ENCODE measurements at places on chromosomes 6 and 20.

- no peak for DNase-seq
Measured at GRCh38 chr6:127204281-127204680, 62.4 kb upstream of the RNF146 start.

DNA sequence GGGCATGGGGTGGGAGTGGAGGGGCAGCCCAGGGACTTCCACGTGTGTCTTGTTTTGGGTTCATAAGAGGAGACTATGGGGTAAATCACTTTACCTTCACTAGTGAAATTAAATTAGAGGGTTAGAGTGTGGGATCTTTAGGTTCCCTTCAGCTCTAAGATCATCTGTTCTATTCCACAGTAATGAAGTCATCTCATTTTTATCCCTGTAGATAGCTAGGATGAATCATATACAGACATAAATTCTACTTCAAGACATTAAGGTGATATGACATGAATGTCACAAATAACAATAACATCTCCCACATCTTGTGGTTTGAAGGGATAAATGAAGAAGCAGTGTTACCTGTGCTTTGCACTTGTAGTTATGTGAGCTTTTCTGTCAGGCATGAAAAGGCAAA is 83.8 kb downstream of the ELOVL4 start:
- no peak for DNase-seq

DNA sequence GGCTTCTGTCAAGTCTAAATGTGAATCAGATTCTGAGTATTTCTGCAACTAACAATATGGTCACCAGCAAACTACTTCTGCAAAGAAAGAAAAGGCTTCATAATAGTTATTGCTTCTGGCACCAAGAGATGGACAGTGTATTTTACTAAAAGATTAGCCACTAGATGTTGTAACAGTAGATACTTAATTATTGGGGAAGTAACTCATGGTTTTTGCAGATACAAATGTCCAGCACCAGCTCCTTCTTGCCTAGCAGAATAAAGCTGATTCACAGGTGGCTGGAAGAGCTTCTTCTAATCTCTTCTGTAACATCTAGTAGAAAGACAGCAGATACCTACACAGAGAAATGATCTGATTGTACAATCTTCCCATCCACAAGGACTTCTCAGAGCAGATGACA is 21.2 kb downstream of the ATXN1 start:
- no peak for DNase-seq

DNA sequence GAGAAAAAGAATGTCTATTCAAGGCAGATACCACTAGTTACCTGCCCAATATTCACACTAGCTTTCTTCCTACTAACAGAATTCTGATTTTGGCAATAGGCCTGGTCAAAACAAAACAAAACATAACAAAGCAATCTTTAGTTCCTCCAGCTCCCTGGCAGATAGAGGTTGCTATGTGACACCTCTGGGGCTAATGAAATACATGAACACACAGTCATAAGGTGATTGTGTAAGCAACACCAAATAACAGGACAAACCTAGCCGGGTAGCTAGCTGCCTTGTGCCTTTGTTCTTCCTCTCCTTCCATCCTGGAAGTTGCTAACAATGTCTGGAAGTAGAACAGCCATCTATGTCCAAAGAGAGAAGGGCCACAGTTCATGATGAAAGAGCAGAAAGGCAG is 6.0 kb upstream of the HMGN3 start:
- no peak for DNase-seq

DNA sequence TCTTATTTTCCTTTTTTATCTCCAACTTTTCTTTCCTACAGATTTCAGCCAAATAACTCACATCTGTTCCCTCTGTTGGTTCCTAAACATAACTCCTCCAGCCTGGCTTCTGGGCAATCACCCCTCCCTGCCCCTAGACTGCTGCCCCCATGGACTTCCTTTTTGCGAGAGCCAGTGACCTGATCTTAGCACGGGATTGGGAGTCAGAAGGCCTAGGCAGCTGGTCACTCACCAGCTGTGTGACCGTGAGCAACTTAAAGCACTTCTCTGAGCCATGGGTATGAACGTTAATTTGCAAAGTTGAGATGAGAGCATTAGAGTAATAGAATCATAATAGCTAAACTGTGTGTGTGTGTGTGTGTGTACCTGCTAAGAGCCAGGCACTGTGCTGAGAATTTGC is 4.5 kb upstream of the MMP9 start:
- DNase-seq, result no peak

GRCh38 chr6:6843057-6843627 is 254.6 kb downstream of the LY86 start:
- no peak for DNase-seq

GRCh38 chr6:74879234-74879633 is 326.6 kb downstream of the COL12A1 start:
- no peak for DNase-seq

DNA sequence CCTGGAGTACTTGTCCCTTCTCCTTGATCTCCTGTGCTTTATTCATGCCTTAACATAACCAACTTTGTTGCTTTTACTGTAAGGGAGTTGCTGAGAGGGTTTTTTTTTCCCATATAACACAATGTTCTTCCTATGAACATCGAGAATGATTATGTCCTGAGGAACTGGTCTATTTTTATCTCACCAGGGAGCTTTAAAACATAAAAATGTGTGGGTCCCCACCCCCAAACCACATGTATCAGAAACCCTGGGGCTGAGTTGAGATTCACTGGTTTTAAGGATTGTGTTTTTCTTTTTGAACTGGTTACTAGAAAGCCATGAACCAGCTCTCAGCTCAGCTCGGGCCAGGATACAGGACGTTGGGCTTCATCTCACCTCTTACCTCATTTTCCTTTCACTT is 118.5 kb upstream of the JAG1 start:
- no peak for DNase-seq

Measured in midbrain (tissue), 1 donor.